ENCODE measurements at places on chromosomes 12 and 14. TPM values are rescaled to one million over a fixed set of nuclear protein-coding genes. Genes with fewer than 3 reads are reported as not detected.

- no peak for DNase-seq
Observed at GRCh38 chr12:59408431-59408830, 187.4 kb upstream of the SLC16A7 start.

DNA sequence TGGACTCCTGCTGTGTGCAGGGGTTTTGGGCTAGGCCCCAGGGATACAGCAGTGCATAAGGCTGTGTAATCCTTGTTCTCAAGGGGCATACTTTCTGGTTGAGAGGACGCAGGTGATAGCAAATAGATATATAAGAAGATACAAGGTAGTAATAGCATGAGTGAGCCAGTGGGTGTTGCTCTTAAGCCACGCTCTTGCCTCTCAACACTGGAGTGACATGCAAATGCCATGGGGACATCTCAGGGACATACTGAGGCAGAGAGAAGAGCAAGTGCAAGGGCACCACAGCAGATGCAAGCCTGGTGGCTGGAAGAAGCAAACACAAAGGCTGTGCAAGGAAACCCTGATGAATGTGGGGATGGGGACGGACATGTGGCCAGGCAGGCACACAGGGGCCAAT, 223.3 kb downstream of the CHST11 start:
- DNase-seq: no peak

DNA sequence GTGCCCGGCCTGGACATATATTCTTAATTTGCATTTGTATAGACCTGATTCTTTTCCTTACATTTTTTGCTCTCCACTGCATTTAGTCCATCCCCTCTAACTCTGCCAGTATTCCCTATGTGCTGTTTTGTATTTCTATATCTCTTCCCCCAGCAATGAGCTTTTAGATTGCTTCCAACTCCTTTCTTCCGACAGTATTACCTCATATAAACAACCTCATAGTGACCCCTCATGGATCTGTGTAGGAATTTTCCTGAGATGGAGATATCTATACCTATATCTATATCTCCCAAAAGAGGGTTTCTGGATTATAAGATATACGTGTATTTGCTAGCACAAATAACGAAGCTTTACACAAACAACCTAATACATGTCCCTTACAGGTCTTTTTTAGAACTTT, 161.9 kb downstream of the CRADD start:
- DNase-seq: no peak

DNA sequence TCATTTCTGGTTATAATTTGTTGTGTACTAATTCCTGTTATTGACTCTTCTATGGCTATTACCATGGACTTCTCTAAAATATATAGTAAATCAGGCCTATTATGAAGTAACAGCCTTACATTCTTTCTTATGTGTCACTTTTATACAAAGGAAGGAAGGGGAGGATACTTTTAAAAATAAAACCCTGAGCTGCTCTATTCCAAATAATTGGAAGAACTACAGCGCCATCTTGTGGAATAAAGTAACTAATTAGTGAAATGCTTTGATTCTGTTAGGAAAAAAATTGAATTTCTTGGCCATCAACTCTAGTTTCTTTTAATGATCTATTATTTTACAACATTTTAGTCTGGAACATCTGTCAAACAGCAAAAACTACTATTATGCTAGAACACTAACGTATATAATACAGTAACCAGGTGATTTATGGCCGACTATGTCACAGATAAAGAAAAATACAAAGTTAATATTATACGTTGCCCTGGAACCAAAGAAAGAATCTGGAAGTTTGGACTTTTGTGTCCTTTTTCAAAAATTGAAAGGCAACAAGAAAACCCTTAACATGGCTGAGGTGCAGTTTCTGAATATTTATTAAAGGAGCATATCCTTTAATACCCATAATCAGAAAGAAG, 55.0 kb upstream of the NELL2 start:
- DNase-seq: peak; percentile 15

DNA sequence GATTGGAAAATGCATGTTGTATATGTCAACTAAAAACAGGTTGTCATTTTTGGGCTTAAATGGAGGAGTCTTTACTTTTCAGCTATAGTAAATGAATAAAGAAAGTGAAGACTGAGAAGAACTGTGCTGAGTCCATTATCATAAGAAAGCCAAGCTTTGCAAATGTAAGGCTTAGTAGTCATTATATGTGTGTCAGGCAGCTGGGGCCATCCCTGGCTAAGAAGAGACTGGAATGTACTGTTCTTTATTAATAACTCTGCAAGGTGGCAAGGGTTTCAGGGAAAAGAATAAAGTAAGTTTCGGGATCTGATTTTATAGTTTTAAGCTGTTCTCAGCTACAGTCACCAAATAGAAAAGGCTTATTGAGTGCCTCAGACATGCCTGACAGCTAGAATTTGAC, 48.7 kb downstream of the SRGAP1 start:
- no peak for DNase-seq

DNA sequence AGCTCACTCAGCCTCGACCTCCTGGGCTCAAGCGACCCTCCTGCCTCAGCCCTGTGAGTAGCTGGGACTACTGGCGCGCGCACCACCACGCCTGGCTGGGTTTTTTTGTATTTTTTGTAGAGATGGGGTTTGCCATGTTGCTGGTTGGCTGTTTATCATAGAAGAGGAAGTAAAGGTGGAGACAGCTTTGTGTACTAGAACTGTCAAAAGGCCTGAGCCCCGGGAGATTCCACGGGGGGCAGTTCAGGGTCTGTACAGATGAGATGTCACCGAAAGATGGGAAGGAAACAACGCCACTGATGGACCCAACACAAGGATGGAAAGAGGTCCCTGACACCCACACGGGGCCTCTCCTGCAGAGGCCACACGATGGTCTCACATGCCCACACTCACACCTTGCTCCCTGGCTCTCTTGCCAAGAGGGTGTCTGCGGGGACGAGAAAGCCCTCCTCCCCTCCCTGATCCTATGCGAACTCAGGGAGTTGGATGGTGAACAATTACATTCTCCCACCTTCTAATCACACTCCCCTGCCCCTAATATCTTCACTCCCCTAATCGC, 66.6 kb downstream of the KDM2B start:
- no peak for DNase-seq

GRCh38 chr12:54053751-54054741, at the start of gene HOXC4:
HOXC4 (plus strand) TSS chr12:54053835; CDS start chr12:54053923, 88 bp downstream.
- DNase-seq: no peak

- no peak for DNase-seq
Observed at GRCh38 chr14:84323978-84324377, 1206.0 kb upstream of the FLRT2 start.

DNA sequence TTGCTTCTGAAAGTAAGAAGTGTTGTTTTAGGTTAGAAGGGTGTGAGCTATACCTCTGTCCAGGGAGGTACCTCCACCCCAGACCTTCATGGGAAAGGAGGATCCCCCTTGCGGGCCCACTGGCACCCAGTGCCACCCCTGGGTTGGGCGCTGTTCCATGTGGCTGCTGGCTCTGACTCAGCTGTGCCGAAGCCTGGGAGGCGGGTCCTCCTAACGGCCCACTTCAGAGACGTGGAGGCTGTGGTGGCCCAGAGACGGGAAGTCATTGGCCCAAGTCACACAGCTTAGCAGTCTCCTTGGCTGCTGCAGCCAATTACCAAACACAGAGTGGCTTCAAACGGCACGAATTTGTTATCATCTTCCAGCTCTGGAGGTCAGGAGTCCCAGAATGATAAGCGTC, 10.2 kb downstream of the RFLNA start:
- no peak for DNase-seq

- DNase-seq: no peak
Observed at GRCh38 chr12:119168721-119169120, 10.0 kb upstream of the HSPB8 start.

DNA sequence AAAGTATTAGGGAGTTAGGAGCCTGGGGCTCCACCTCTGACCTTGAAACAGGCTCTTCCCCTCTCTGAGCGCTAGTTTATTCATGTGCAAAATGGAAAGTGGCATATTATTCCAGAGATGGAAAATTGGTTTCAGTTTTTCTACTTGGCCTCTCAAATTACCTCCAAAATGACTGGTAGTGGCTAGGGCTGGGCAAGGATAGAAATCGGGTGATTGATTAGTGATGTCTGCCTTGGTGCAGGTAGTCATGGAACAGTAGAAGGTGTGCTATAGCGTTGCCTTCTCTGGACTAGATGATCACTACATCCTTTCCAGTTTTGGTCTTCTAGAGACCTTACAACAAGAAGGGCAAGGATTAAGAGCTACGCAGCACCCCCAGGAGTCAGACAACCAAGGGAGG, 8.6 kb upstream of the MSI1 start:
- no peak for DNase-seq

DNA sequence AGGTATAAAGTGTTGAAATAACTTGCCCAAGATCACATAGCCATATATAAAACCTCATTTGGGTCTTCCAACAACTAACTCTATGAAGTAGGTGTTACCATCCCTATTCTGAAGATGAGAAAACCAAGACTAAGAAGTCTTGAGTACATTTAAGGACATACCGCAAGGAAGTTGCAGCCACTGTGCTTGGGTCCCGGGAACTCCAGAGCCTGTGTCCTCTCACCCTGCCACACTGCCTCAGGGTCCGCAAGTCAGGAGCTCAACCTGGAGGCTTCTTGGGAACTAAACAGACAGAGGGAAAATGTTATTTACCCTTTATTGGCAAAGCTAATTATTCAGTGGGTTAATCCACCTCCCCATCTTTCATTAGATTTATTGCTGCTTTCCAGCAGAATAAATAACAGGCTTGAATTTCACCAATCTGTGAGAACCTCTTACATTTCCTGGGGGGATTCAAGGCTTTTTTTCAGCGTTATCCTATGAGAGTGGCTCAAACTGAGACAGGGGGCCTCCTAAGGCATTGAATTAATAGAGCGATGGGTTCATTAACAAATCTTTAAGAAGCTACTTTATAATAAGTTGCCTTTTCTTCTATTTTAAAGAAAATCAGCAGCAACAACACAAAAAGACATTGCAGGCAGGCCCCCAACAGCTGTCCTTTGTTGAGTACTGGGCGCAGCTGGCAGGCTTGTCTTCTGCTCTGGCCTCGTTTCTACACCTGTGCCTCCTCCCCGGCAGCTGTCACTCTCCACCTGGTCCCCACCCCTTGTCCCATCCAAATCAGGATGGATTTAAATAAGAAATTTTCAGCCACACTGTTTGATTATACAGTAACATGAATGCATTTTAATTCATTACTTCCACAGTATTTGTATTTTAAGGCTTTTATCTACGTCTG, 25.3 kb downstream of the PHLDA1 start:
- no peak for DNase-seq

DNA sequence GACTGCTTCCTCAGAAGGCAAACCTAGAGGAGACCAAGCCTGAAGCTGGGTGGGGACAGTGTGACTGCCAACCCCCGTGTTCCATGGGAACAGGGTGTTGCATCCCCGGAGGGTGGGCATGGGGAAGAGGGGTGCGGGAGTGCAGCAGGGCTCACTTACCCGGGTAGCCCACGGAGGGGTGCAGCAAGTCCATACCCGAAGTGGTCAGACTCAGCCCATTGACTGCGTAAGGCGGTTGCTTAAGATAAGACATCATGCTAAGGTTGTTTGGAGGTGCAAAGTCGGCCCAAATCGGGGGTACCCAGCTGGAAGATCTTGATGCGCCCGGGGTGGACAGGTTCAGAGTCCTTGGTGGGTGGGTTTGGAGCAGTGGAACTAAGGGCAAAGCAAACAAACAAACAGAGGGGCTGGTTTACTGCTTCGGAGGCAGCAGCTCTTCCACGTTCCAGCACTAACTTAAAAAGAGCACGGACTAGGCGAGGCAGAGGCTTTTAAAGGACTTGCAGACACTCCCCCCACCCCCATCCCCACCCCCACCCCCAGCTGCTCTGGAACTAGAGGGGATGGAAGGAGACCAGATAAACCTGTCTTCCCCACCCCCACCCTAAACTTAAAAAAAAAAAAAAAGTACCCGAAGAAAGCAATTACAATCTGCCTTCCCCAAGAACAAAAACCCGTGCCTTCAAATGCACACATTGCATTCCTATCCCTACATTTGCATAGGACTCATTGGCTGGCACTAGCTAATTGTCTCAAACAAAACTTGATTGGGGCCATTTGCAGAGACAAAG, 4.9 kb downstream of the OTX2 start:
- DNase-seq: no peak

- DNase-seq: no peak
Observed at GRCh38 chr12:107549651-107550480, 135.7 kb upstream of the PWP1 start.

DNA sequence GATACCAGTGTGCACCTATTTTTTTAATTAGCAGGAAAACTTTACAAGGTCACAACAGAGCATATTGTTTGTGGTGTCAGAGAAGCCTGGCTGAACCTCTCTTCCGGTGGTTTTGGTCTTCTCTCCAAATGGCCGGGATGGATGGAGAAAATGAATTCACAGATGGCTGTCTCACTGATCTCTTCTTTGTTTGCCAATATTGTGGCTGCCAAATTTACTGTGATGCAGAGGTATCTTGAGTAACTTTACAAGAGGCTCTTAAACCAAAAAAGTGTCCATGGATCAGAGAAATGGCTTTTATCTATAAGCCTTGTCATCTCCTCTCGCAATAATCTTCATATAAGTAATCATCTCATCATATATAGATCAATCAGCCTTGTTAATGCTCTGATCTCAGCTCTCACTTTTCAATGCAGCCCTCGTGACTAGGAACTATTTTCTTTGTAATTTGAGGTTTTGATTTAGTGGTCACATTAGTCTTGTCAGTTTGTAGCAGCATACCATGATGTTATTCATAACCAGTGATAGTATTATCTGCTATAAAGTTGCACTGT, 308.1 kb downstream of the EGLN3 start:
- no peak for DNase-seq

DNA sequence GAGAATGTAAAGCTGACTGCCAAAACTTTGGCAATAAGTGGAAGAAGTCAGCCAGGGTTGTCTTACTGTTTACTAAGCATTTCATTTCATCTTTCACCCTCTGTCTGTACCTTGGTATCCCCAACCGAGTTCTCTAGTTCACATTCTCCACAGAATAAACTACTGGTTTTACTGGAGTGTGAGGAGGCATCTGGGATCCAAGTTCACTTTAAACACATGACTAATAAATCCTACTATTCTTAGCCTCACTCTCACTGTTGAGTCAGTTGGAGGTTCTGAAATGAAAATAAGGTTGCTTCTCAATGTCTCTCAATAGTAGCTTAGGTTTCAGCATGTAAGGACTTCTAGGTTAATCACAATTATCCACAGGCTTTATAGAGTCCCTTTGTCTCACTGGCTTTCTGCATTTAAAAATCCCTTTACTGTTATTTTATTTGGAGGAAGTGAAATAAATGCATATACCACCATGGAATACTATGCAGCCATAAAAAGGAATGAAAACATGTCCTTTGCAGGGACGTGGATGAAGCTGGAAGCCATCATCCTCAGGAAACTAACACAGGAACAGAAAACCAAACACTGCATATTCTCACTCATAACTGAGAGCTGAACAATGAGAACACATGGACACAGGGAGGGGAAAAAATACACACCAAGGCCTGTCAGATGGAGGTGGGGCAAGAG, 95.8 kb downstream of the EPS8 start:
- no peak for DNase-seq

GRCh38 chr14:99173086-99173485, 98.9 kb downstream of the BCL11B start:
- DNase-seq: no peak

ARF3 gene
- polyA plus RNA-seq: 129 TPM

MMP19 gene
- polyA plus RNA-seq: 0.69 TPM

C12orf60 gene
- polyA plus RNA-seq: 4.7 TPM

ADAM21 gene
- 0.33 TPM for polyA plus RNA-seq

TSHR gene
- polyA plus RNA-seq: 0.17 TPM

DTX1 gene
- 16.4 TPM for polyA plus RNA-seq

CCDC197 gene
- polyA plus RNA-seq: not detected

KLRF1 gene
- polyA plus RNA-seq: 0.66 TPM

KRT75 gene
- not detected for polyA plus RNA-seq

OTOGL gene
- 0.76 TPM for polyA plus RNA-seq

TBX5 gene
- not detected for polyA plus RNA-seq

Data from left renal cortex interstitium (tissue), 4 donors.